Ovary (tissue), 10 donors: ENCODE measurements at places on chromosomes 6 and 20. TPM values are rescaled to one million over a fixed set of nuclear protein-coding genes. Genes with fewer than 3 reads are reported as not detected.

GRCh38 chr6:159608961-159609651 is 83.9 kb downstream of the SOD2 start:
- no peak for DNase-seq

GRCh38 chr20:9235518-9235917 is 166.6 kb downstream of the PLCB4 start:
- DNase-seq: no peak

GRCh38 chr6:47414423-47415167 is 63.0 kb upstream of the CD2AP start:
- no peak for DNase-seq

DNA sequence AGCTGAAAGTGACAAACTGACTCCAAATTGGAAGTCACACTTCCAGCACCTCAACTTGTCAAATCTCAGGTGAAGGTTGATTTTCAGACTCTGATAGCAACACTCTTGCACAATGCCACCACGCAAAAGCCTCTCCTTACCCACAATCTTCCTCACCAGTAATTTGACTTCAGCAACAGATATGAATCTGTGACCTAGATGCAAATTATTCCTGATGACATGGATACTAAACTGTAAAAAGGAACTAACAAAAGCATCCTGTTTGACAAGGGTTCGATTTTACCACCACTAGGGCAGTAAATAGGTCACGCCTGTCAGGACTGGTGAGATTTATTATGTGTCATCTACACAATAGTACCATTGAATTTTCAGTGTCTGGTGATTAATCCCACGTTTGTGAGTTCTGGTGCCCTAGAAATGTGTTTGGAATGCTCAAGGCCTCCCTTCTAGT is 134.4 kb upstream of the COL21A1 start:
- no peak for DNase-seq

DNA sequence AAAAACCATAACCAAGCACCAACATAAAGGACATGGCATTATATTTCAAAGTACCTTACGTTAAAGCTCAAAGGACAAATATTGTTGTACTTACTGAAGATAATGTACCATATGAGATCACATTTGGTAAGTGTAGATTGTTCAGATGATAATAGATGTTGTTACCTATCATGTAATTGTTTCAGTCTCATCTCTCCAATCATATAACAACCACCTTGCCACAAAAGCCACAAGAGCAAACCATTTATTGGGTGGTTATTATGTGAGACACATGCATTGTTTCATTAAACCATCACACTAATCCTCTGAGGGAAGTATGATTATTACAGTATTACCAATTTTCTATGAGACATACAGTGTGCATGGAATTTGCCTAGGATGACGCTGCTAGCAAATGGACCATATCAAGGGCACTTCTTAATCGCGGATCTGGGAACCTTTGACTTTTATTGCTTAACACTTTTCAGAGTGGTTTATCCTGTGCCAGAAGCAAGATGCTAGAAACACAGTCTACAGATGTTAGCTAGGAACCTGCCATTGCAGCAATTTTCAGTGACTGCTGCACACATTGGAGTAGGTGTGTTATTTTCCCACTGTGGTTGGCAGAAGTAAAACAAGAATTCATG is 149.8 kb upstream of the AKIRIN2 start:
- DNase-seq: no peak

GRCh38 chr6:132190097-132190814 is 211.0 kb downstream of the MOXD1 start:
- no peak for DNase-seq

DNA sequence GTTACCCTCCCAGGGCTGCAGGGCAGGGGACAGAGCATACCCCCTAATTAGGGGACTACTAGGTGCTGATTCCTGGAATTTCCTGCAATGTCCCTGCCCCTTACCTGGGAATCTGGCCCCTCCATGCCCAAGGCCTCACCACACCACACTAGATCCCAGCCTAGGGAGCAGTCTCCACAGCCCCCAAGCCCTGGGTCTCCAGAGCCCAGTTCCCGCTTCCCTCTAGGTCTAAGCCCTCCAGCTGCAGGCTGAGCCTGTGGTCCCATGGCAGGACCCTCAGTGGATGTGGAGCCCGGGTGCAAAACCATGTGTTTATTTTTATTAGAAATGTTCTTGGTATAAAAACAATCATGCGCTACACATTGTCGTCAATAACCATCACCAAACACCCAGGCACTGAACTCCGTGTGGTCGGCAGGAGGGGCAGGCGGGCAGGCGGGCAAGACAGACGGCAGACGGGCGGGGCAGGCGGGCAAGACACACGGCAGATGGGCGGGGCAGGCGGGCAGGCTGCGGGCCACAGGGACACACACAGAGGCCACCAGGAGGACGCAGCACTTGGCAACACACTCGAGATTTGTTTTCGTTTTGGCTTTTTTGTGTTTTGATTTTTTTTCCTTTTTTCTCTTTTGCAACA is 124.2 kb downstream of the GRM4 start:
- no peak for DNase-seq

GRCh38 chr20:25407311-25408169 is at the start of gene GINS1:
GINS1 (plus strand) TSS chr20:25407673; CDS start chr20:25407821, 148 bp downstream.
- DNase-seq: peak; percentile 89

DNA sequence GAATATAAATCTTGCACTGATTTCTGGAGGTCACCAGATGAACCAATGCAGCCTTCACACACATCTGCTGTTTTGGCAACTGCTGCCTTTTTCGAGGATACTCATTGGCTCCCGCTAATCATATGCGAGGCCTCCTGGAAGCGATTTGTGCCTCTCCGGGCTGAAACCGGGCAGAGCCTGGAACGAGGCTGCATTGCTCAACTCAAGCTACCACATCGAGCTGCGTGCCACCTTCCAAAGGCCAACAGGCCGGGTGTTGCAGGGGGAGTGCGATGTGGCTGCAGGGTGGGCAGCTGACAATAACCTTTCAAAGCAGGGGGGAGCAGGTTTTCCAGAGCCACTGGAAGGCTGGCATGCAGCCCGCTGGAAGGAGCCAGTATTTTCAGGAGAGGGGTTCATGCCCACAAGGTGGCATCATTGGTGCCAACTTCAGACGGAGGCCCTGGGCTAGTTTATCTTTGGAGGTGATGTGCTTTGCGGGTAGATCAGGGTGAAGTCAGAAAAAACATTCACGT is 122.6 kb upstream of the IFNGR1 start:
- no peak for DNase-seq

GRCh38 chr6:91781946-91782345 is 1195.1 kb upstream of the MAP3K7 start:
- no peak for DNase-seq

GRCh38 chr6:169626169-169626568 is 75.7 kb downstream of the WDR27 start:
- DNase-seq: no peak

DNA sequence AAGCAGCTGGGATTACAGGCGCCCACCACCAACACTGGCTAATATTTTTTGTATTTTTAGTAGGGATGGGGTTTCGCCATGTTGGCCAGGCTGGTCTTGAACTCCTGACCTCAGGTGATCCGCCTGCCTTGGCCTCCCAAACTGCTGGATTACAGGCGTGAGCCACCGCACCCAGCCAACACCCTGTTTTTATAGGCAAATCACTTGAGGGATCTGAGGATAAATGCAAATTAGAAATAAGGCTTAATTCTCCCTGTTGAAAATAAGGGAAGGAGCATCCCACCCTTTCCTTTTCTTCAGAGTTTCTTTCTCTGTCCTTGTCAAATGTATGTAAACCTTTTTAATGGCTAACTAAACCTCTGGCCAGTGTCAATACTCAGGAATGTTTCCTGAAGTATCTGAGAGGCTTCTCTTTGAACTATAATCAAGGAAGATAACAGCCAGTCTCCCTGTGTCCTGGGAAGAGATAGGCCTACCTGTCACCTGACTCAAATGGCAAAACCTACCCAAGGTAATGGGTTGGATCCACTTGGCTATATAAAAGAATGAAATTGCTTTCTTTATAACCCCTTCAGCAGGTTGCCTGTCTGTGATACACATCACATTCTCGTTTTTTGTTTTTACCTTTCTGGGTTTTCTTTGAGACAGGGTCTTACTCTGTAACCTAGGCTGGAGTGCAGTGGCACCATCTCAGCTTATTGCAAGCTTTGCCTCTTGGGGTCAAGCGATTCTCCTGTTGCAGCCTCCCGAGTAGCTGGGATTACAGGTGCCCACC is 64.5 kb upstream of the TNFAIP3 start:
- no peak for DNase-seq

DNA sequence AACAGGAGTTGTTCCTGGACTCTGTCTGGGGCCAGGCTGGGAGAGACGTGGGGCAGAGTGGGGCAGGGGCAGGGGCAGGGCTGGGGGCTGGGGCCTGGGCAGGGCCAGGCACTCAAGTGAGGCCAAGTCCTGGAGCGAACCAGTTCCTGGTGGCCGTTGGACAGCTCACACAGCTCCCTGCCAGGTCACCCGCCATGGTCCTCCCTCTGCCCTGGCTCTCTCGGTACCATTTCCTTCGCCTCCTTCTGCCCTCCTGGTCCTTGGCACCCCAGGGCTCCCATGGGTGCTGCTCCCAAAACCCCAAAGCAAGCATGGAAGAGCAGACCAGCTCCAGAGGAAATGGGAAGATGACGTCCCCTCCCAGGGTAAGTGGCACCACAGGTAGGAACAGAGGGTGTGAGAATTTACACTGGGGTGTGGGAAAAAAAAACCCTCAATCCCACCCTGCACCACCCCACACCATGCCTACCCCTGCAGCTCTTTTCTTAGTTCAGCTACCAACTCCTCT is at the start of gene MCCD1:
TSS of gene MCCD1 (plus strand) at position 142 of the 508 bp plus-strand sequence. CDS start at position 195, 53 bp downstream.
- DNase-seq: no peak

DNA sequence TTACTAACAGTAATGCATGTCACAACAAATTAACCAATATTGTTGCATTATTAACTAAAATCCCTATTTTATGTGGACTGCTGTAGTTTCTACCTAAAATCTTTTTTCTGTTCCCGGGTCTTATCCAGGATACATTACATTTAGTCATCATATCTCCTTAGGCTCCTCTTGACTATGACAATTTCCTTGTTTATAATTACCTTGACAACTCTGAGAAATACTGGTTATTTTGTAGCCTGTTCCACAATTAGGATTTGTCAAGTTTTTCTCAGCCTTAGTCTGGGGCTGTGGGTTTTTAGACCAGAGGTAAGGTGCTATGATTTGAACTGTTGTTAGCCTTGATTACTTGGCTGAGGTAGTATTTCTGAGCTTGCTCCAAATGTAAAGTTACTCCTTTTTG is 3.7 kb downstream of the FBXO5 start:
- DNase-seq: no peak

DNA sequence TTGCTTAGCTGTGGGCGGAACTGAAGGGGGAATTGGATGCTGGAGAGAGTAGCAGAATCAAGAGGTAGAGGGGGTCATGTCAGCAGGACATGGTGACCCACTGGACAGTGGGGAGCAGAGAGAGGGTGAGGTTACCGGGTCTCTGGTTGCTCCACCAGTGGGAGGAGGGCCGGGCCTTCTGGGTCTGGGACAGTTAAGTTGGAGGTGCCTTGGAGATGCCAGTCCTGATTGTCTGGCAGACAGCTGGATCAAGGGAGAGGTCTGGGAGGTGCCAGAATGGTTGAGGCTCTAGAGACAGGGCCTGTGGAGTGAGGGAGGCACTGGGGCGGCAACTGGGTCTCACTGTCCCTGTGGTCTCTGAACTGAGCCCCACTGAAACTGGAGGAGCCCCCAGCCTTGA is 24.6 kb downstream of the MANBAL start:
- DNase-seq: no peak

- DNase-seq: no peak
Observed at GRCh38 chr6:5089481-5090438, 4.6 kb downstream of the PPP1R3G start.

DNA sequence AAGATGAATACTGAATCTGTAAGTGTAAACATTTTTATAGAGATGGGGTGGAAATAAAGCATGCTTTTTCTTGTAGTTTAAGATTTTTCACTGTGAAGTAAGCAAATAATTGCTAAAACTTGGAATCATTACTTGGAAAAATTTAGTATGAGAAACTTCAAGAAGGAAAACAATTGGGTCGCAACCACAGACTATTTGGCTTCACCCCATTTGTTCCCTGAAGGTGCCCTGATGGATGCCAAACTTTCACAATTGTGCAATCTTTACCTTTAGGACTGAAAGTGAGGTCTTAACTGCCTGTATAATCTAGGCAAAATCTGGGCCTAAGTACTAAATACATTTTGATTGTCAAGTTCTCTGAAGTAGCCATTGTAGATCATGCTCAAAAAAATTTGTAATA is 330.1 kb downstream of the HDGFL1 start:
- DNase-seq: no peak

GRCh38 chr6:35569011-35569461 is 56.3 kb upstream of the TULP1 start:
- DNase-seq: no peak

DNA sequence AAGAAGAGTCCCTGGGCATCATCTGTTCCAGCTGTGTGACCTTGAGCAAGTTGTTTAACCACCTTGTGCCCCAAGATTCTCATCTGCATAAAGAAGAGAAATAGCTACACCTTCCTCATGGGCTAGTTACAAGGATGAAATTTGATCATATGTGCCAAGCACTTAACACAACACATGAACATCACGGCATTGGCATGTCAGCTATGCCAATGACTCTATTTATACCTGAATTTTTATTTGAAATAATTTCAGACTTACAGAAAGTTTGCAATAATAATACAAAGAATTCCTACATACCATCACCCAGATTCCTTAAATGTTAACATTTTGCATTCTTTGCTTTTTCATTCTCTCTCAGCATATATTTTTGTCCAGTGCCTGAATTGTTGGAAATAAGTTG is 21.0 kb upstream of the TCF15 start:
- DNase-seq: no peak

DNA sequence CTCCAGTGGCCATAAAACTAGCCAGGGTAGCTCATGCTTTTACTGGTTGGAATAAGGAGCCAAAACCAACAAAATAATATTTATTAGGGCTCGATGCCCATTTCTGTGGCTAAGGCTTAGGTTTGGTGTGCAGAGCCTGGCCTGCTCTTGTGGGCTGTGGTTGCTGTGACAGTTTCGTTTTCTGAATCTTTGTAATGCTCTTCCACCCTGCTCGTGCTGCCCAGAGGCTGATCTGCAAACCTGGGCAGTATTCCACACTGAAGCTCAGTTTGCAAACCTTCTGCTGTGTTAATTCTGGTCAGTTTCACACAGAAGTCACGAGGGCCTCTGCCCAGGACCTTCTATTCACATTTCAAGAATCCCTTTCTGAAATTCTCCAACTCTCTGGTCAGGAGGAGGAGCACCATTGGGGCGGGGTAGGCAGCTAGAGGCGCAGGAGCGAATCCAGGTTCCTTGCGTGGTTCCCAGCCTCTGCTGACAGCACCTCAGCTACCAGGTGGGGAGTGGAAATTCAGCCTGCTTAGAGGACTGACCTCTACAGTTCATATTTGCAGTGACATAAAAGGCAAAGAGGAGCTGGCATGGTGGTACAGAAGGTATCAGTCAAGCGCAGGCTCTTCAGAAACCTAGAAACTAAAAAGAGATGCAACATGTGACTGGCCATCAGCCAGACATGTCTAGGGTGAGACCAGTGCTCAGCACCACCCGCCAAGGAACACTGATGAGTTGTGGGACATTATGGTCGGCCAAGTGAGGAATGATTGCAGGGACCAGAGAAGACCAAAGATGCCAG is 14.3 kb upstream of the C20orf144 start:
- no peak for DNase-seq

- peak; percentile 64 for DNase-seq
Observed at GRCh38 chr20:53609491-53610445, 16.1 kb upstream of the ZNF217 start.

The STMN3 gene
- 58.7 TPM for total RNA-seq

The RPS21 gene
- total RNA-seq: 2,977 TPM

The ECHDC1 gene
- 21.8 TPM for total RNA-seq

The HLA-DOA gene
- 7.2 TPM for total RNA-seq

The OPRL1 gene
- total RNA-seq: 0.43 TPM

The TCP11 gene
- total RNA-seq: 0.18 TPM

The TXLNB gene
- total RNA-seq: 7.3 TPM

The WFDC12 gene
- total RNA-seq: not detected

The IL17A gene
- total RNA-seq: not detected

The BPIFB1 gene
- not detected for total RNA-seq

The CPNE5 gene
- 7.8 TPM for total RNA-seq
